ENCODE measurements at places on chromosomes 1 and 21.

DNA sequence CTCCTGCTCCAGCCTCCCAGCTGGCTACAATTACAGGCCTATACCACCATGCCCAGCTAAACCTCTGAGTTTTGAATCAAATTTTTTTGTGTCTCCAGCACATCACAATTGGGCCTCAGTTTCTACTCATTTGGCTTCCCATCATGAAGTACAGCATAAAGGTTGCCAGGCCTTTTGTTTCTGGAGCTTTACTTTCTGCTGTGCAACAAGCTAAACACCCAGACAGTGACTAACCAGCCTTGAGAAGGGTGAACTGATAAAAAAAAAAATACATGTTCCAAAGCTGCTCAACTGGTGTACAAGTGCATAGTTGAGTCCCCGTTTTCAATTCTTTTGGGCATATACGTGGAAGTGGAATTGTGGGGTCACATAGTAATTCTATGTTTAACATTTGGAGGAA, 25.1 kb downstream of the TIAM1 start:
- no peak for DNase-seq

DNA sequence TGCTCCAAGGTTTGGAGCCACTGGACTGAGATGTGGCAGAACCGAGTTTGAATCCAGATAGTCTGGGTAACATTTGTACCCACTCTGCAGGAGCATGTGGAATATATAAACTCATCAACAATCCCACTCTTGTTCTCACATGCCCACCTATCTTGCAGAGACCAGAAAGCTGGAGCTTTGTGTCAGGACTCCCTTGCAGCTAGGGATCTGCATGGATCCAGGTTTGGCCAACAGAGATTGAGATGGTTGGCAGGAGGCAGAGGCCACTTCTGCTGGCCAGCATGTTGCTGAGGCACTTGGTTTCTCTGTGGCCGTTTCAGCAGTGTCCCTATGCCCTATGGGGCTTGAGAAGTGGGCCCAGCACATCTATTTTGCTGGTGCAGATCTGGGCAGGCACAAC, 208.3 kb downstream of the KAZN start:
- DNase-seq = no peak

- no peak for DNase-seq
Measured at GRCh38 chr21:37407719-37408420, 41.3 kb downstream of the DYRK1A start.

GRCh38 chr1:52102336-52103013, 39.4 kb upstream of the ZFYVE9 start:
- no peak for DNase-seq

GRCh38 chr1:205680073-205680851, at the start of gene SLC45A3:
SLC45A3 (minus strand) TSS chr1:205680509; CDS start chr1:205664656, 15,853 bp downstream.
- DNase-seq = no peak

DNA sequence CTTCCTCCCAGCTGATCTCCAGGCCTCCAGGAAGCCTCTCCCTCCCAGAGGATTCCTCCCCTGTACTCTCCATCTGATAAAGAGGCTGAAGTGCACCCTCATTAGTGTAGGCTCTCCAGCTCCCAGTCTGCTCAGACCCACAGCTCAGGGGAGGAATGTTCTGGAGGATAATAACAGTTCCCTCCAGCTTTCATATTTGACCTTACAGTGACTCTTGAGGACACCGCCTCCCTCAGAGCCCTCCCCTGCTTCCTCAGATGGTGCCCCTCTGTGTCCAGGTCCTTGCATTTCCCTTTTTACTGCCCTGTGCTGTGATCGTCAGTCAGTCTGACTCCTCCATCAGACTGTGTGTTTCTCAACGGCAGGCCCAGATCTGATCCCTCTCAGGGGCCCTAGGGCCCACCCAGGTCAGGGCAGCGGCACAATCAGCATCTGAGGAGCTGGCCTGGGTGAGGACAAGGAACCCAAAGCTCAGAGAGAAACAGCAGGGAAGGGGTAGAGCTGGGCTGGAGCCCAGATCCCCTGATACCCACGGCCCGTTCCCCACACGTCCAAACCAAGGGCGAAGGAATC, 1.1 kb upstream of the SHISAL2A start:
- DNase-seq = no peak

DNA sequence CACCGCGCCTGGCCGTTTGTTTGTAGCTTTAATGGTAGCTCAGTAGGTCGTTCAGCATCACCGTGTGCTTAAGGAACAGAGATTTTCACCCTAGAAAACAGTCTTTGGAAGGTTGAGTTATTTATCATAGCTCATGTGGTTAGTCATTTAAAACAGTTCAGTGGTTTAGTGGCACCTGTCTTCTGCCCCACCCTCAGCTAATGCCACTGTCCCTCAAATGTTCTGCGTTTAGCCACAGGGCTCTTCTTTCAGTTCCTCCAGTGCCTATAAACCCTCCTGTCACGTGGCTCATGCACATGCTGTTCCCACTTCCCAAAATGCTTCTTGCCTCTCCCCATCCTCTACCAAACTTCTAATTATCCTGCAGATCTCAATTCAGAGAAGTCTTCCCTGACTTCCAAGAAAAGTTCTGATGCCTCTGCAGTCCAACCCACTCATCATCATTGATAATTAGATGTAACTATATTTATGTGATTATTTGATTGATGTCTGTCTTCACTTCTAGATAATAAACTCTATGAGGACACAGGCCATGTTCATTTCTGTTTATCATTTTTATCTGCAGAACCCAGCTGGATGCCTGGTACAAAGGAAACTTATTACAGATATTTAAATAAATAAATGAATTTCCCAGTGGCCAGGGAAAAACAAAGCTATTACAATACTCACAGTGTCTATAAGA, 14.4 kb upstream of the DIPK1A start:
- peak; percentile 79 for DNase-seq

GRCh38 chr1:231923491-231924041, 297.0 kb downstream of the DISC1 start:
- no peak for DNase-seq

DNA sequence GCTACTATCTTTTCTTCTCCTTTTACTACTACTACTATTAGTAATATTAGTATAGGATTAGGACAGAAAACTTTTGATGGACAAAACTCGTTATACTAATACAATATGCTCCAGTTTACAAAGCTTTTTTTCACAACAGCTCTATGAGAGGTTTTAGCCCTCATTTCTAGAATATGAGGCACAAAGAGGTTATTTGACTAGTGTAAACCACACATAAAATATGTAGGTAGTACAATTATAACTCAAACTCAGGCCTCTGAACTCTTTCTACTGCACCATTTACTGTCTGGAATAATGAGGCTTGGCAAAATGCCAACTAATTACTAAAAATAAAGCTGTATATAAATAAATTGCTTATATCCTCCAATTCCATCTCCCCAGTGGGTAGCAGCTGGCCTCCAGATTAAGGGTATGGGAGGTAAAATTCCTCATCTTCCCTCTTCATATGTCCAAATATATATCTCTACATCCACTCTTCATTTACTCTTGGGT, 99.9 kb downstream of the LYST start:
- no peak for DNase-seq

- no peak for DNase-seq
Measured at GRCh38 chr1:44043176-44044070, 12.2 kb upstream of the SLC6A9 start.

DNA sequence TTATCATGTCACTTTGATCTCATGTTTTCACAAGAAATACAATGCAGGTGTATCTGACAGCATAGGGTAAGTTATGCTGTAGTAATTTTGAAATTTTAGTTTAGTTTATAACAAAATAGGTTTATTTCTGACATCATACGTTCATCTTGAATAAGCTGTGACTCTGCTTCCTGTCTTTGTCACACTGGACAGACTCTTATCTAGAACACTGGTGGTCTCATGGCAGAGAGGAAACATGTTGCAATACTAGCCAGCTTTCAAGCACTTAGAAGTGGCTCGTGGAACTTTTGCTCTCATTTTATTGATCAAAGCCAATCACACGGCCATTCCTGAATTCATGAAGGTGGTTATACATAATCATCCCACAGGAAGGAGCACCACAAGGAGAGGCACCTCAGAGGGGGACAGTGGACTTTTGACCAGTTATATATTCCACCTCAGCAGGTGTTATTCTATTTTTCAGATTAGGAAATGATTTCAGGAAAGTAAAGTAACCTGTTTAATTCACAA, 46.5 kb downstream of the CYP2J2 start:
- no peak for DNase-seq

DNA sequence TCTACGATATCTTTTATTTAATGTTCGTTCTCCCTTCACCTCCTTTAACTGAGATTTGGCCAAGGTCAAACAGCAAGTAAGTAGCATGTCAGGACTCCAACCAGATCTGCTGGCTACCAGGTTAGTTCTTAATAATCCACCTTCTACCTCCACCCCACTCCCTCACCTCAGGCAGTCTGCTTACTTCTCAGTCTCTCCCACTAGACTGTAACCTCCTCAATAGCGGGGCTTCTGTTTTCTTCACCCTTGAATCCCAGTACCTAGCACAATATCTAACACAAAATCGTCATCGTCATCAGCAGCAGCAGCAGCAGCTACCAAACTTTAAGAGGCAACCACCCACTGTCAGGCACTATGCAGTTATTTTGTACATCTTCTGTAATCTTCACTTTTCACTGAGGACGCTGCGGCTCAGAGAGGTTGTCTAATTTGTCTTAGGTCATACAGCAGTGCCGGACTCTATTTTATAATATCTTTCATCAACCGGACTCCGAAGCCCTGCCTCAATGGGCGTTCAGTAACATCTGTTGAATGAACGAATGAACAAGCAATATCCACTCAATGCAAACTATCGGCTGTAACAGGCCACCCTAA, 859 bp upstream of the MAGI3 start:
- no peak for DNase-seq

- DNase-seq = no peak
Measured at GRCh38 chr1:66492424-66492823, 41.5 kb upstream of the SGIP1 start.

DNA sequence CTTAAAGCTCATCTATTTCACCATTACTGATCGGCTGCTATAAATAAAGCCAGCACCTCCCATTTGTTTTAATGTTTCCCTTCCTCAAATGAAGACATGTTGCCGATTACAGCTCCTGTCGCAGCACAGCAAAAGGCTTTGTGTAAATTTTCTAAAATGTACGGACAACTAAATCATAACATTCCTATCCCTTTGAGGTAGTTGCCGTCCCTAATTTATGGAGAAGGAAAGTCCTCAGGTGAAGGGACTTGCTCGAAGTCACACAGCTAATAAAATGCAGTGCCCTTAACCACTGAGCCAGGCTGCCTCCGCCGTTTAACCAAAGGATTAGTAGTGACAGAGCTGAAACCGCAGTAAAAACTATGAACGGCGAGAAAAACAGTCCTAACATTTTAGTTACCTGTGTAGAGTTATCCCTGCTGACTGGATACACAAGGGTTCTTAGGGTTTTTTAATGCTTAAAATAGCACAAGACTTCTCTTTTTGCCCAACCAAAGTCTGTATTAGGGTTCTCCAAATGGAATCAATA, 871 bp downstream of the PINK1 start:
- DNase-seq = no peak

- no peak for DNase-seq
Measured at GRCh38 chr1:28374297-28374696, 4.8 kb downstream of the PHACTR4 start.

DNA sequence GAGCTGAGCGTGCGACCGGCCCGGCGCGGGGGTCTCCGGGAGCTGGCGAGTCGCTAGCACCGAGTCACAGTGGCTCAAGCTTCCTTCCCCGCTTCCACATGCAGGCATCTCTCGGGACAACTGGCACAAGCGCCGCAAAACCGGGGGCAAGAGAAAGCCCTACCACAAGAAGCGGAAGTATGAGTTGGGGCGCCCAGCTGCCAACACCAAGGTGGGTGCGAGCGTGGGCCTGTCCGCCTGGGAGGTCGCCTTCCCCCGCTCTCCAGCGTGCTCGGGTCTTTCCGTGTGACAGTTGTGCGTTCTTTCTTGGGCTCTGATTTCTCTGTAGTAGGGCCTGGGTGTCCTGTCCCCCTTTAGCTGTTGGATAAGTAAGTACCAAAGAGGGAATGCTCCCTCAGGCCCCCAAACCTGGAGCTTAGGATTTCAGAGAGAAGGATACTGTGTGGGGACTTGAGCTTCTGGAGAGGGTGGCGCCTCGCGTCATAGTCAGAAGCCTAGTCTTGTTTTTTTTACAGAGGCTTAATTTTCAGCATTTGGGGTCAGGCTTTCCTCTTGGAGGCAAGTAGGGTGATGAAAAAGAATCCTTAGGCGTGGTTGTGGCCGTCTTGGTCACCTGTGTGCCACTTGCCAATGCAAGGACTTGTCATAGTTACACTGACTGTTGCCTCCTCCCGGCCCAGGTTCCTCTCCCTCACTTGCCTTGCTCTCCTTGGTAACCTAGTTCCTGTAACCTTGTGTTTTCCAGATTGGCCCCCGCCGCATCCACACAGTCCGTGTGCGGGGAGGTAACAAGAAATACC, 790 bp downstream of the RPS8 start:
- DNase-seq = peak; percentile 34

- peak; percentile 56 for DNase-seq
Measured at GRCh38 chr1:37682334-37682987, 9.9 kb upstream of the CDCA8 start.

GRCh38 chr1:108055387-108055786, 90.4 kb upstream of the VAV3 start:
- DNase-seq = no peak

GRCh38 chr1:65258106-65258505, 51.2 kb upstream of the DNAJC6 start:
- no peak for DNase-seq

- DNase-seq = no peak
Measured at GRCh38 chr1:245197911-245198379, 43.2 kb downstream of the KIF26B start.

- DNase-seq = no peak
Measured at GRCh38 chr1:178004926-178005391, 35.1 kb upstream of the SEC16B start.

- no peak for DNase-seq
Measured at GRCh38 chr1:78491451-78492071, 787 bp downstream of the PTGFR start.

GRCh38 chr21:31801551-31802219, 69.8 kb upstream of the SCAF4 start:
- DNase-seq = no peak

- DNase-seq = no peak
Measured at GRCh38 chr1:85313888-85314696, 37.7 kb upstream of the BCL10 start.

All from stimulated activated naive B cell treated with anti-CD40 and anti-IgM and Interleukin-4, amounts not matched to agents 10 μg/mL and 1 μg/mL and 100 μg/mL, for 72 hours (primary cell).